ENCODE measurements at places on chromosomes 3 and 15.
A peak's percentile ranks its signal among the peaks of the same experiment; 100 is the strongest.

DNA sequence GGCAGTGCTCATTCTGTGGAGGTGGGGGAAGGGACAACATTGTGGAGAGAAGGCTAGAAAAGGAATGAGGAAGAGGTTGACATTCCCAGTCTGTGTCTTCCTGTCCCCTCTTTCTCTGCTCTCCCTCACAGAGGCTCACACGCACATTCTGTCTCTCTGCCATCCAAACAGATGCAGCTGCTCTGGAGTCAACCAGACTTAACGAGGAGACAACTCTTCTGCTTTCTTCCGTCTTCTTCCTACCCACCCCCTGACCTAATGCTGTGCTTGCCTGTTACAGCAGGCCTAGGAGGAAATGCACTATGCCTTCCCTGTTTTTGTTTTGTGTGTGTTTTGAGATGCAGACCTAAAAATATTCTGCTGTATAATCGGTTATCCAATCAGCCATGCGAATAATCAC is 121.9 kb downstream of the CACNA1D start:
- no peak for DNase-seq

- no peak for DNase-seq
Measured at GRCh38 chr3:105842943-105843342, 25.9 kb downstream of the CBLB start.

DNA sequence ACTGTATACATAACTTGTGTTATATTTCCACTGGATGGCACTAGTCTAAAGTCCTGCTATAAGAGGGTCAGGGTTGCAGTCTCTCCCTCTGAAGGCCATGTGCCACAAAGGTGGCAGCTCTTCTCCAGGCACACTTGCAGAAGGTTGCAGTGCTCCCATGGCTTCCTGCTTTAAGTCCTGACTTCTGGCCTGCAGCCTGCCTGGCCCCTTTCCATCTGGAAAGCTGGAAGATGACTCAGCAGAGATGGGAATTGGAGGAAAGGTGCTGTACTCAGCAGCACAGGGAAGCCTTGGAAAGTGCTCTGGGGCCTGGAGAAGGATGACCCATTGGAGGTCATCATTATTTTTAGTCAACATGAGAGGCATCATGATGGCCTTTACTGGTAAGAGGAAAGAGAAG is 40.9 kb upstream of the MRPL3 start:
- no peak for DNase-seq

DNA sequence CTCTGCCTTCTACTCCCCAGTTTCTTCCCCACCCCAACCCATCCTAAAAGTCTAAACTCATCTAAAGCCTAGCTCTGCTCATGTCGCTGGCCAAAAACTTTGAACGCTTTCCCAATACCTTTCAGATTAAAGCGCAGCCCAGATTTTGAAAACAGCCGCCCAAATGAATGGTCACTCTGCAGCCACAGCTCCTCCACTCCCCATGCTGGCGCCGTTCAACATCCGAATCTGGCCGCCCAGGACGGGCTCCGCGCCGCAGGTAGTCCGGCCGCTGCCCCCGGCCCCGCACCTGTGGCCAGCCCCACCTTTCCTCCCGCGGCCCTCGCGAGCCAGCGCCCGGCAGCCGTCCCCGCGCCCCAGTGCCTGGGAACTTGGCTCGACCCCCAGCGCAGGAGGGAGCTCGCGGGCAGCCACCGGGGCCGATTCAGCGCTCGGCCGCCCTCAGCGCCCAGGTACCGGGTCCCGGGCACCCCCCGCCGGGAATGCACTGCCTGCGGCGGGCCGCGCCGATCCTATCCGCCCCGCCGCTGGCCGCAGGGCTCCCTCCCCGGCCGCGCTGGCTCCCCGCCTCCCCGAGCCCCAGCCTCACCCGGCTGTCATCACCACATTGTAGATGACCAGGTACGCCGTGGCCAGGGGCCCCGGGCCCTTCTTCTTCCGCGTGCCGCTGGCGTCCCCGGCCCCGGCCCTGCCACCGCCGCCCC is 417 bp downstream of the HACD2 start:
- peak; percentile 50 for DNase-seq

GRCh38 chr3:58092521-58092920 is 84.3 kb downstream of the FLNB start:
- no peak for DNase-seq

DNA sequence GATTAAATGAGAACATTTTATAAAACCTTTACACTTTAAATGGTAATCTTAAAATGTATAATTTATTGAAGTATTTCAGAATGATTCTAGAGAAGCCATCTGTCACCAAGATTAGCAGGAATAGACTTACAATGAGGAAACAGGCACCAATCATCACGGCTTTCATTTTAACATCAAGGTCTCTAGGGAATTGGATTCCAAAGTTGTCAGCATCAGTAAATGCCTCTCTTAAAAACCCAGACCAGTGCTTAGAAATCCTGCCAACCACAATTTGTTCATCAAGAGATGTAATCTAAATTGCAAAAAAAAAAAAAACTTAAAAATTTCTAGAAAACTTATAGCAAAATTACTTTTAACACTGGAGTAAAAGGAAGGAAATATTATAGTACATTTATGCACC is 20.3 kb downstream of the PLSCR2 start:
- no peak for DNase-seq

DNA sequence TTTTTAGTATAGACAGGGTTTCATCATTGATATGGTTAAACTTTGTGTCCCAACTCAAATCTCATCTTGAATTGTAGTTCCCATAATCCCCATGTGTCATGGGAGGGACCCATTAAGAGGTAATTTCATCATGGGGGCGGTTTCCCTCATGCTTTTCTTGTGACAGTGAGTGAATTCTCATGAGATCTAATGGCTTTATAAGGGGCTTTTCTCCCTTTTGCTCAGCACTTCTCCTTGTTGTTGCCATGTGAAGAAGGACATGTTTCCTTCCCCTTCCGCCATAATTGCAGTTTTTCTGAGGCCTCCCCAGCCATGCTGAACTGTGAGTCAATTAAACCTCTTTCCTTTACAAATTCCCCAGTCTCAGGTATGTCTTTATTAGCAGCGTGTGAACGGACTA is 20.2 kb upstream of the ZNF710 start:
- no peak for DNase-seq

GRCh38 chr15:79474252-79474651 is 42.1 kb downstream of the MINAR1 start:
- no peak for DNase-seq

- no peak for DNase-seq
Measured at GRCh38 chr3:119894195-119894594, 112.3 kb downstream of the NR1I2 start.

GRCh38 chr3:150414258-150414657 is 6.2 kb downstream of the TSC22D2 start:
- DNase-seq, result no peak

DNA sequence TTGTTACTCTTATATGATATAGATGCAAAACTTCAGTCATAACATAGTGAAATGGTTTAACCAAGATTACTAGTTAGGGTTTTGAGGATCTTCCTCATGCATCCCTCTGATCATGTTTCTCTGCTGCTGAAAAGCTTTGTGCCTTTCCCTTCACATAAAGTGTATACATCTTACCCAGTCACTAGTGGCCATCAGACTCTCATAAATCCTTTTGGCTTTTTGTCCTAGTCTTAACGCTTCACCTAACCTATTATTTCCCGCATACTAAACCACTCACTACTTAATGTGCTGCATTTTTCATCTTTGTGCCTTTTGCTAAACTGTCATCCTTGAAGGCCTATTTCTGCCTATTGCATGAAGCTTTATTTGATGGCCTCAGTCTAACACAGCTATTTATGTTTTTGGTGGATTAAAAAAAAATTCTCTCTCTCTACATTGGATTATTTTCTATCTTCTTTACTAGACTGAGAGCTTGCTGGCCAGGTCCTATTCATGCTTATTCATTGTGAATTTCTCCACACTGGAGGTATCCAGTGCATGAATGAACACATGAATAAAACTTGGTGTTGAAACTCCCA is 717.6 kb upstream of the GOLIM4 start:
- DNase-seq, result peak; percentile 10

GRCh38 chr3:198092276-198092675 is 132.3 kb downstream of the LMLN start:
- DNase-seq, result no peak

DNA sequence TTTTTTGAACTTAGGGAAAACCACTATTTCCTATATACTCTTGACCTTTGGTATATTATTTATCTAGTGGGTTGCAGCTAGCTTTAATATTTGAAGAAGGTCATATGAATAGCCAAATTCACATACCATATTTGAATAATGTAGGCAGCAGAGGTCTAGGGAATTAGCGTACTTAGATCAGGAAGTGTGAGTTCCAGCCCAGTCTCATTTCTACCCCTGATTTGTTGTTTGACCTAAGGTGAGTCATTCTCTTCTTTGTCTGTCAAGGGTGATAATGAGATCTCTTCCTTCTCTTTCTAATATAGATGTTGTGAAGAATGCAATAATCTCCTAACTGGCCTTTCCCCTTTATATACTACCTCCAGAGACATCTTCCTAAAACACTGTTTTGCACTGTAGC is 36.6 kb upstream of the ZPLD1 start:
- DNase-seq, result no peak

Measured in NCI-H187 (cell line).